ENCODE measurements at places on chromosomes 6 and 20.

DNA sequence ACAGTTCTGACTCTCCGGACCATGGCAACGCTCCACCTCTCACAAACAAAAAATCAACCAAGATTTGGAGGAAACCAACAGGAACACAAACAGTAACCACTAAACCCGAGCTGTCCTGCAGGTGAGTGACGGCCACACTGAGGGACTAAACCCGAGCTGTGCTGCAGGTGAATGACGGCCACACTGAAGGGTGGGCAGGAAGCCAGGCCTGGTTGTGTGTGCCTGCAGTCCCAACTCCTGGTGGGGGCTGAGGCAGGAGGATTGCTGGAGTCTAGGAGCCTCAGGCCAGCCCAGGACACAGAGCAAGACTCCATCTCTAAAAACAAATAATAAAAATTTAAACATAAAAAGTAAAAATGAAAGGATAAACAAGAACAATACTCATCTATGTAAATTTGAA, 80.6 kb downstream of the TAF4 start:
- no peak for DNase-seq

- DNase-seq: no peak
Observed at GRCh38 chr6:94636780-94637385, 940.5 kb upstream of the MANEA start.

- DNase-seq: no peak
Observed at GRCh38 chr6:10460096-10460495, 45.2 kb upstream of the TFAP2A start.

DNA sequence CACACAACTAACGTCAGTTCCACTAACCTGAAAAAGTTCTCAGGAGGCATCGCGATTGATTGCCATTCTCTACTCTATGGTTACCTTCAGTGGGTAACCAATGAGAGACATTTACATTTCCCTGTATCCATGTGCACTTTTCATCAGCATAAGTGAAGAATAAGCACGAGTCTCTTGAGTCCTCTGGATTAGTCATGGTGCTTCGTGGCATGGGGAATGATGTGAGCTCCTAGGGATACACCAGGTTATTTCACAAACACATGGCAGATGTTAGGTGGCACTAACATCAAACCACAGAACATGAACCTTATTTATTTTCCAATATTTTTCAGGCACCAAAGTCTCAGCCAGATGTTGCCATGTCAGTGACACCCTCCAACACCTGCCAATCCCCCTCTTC, 64.0 kb downstream of the FYN start:
- DNase-seq: no peak

DNA sequence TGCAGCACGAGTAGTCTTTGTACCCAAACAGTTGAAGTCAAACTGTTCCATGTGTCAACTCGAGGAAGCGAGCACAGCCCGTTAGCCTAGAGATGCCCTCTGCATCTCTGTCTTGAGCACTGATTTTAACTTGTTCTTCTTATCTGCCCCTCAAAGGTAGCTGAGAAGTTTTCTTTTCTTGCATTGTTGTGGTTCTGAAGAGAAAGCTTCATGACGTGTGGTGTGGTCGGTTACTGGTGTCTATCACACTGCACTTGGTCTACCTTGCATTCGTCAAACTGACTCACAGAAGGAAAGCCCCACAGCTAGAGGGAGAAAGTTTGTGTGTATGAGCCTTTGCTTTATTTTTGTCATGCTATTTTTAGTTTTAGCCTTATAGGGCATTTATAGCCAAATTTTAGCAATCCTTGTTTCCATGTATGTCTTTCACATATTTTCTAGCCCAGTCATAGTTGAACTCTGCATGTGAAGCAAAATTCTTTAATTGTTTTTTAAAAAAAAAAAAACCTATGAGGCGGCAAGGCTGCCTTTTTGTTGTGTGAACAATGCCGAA, 115.1 kb downstream of the JAG1 start:
- DNase-seq: peak; percentile 97

DNA sequence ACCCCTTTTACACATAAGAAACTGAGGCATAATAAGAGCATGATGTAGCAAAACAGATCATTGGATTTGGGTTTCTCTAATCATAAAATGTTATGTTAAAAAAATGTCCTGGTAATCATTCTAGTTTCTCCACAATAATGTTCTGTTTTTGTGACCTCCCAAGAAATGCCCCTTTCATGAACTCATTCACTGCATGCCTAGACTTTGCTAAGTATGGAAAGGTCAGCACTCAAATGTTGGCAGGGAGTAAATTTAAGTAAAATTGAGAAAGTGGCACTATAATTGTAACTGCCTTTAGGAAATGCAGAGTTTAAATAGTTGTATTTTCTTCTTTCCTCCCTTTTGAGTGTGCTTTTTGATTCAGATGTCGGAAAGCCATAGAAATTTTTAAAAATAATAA, 48.5 kb upstream of the ID4 start:
- no peak for DNase-seq

GRCh38 chr6:157223511-157223910, 99.8 kb downstream of the TMEM242 start:
- no peak for DNase-seq

DNA sequence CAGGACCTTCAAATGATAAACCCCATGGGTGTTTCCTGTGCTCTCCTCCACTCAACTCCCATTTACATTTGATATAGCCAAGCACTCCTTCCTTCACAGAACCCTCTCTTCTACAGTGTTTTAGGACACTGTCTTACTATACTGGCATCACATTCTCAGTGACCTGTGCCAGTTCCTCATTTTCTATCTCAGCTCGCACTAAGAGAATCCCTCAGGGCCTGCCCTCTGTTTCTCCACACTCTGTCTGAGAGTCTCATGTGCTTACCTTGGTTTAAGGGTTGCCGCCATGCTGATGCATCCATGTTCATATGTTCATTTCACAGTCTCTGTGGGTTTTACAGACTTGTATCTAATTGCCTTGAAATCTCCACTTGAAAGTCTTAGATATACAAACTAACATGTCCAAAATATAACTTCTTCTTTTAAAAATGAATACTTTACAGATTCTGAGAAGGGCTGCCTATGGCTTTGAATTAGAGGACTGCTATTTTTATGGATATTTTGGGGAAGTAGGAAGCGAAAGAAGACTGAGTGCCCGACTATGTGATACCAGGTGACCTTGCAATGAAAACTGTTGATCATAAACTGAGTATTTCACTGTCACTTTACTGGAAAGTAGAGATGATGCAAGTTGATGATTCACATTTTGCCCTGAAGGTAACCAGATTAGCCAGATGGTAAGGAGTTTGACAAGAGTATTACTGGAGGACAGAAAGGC, 153.1 kb upstream of the SIM1 start:
- DNase-seq: peak; percentile 29

DNA sequence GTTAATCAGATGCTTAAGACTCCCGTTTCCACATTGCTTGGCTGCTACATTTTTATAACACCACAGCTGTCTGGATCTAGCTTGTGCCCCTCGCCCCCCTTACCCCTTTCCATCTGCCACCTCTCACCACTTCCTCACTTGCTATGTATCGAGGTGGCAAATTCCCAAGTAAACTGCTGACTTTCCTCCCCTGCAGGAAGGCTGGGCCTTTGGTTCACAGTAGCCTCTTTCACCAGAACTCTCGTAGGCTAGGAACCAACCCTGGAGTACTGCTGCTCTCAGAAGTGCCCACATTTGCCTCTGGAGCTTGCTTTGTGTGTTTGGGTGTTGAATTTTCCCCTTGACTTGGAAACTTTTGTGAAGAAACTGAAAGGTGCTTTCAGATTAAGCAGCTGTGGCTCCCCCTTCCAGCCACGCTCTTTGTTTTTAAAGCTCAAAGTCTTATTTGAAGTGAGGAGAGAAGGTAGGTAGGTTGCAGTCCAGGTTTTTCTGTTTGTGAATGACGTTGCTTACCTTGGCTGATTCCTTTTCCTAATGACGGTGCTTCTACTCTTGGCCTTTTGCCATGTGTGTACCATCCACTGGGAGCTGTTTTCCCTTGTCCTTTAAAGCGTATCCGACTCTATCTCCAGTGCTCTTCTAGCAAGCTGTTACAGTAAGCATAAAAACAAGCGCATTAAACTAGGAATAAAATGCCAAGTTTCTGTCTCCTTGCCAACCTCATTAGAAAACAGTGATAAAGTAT, 90.4 kb downstream of the CARMIL1 start:
- DNase-seq: peak; percentile 88

- peak; percentile 21 for DNase-seq
Observed at GRCh38 chr6:33073431-33073871, at the start of gene HLA-DPA1. TSS of gene HLA-DPA1 (minus strand) at chr6:33073649.

DNA sequence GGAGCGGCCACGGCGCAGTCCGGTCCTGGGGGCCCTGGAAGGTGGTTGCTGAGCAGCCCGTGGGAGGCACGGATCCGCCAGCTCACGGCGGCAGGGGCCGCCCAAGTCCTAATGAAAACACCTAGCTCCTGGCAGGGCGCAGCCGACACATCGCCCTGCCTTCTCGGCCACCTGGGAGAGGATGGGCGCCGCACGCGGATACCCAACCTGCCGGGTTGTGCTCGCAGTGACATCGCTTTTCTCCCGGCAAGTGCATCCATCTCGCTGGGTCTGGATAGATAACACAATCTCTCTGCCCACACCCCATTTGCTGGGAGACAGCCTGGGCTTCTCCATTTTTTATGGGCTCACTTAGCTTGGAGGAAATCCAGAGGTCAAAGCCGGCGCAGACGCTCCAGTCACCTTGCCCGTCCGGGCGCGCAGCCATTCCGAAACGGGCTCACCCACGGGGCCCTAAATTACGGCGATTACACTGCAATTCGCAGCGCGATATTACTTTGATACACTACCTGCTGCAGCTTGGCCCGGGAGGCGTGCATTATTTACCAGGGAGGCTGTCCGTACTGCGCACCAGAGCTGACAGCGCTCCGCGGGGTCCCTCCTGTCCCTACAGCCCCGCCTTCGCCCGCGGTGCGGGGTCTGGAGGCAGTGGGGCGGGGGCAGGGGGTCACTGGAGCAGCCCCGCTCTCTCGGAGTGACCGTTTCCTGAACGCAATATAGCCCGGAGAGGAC, 36.2 kb upstream of the CCDC167 start:
- DNase-seq: no peak

DNA sequence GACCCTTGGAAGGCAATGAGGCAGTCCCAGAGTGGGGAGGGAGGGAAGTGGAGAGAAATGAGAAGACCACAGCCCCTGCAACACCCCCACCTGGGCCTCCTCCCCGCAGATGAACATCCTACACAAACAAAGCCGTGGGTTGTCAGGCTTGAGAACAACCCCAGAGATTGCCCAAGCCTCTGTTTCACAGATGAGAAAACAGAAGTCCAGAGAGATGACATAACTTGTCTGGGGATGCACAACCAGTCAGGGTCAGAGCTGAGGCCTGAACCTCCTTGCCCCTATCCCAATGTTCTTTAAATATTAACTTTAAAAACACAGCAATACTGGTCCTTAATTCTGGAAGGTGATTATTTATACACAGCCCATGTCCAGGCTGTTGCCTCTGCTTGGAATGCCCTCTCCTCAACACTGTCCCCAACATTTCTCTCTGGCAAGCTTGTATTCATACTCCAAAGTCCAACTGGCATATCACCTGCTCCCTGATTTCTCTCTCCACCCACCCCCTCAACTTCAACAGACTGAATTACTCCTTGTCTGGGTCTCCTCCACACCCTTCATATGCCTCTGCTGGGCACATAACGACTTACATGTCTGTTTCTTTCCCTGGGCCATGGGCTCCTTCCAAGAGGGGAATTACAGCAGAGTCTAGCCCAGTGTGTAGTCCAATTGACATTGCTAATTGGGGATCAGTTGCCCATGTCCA, 135.5 kb upstream of the LRFN2 start:
- peak; percentile 11 for DNase-seq

DNA sequence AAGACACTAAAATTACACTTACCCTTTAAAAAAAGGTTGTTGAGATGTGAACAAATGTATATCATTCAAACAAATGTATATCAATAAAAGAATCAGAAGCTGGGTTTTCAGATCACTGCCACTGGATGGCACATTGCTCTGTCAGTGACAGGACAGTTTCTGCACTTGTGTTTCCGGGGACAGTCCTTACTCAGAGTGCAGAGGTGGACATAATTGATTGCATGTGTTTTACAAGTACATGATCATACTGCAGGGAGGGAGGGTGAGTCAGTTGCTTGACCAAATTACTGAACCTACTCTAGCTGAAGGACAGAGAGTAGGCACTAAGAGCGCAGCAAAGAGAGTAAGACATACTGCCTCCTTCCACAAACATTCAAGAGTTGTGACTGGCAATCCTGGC, 302.3 kb downstream of the TENT5A start:
- peak; percentile 48 for DNase-seq

DNA sequence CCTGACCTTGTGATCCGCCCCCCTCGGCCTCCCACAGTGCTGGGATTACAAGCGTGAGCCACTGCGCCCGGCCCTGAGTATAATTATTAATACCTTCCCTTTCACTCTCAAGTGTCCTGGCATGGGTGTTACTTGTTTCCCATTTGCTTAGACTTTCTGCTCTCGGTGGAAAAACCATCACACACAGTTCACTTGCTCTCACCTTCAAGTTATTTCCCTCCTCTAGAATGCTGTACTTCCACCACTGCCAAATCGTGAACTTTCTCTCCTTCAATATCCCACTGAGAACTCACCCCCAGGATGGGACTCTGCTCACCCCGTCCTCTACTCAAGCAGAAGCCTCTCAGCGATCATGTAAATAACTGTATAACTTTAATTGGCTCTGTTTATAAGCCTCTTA, 4.6 kb upstream of the HIVEP1 start:
- no peak for DNase-seq

DNA sequence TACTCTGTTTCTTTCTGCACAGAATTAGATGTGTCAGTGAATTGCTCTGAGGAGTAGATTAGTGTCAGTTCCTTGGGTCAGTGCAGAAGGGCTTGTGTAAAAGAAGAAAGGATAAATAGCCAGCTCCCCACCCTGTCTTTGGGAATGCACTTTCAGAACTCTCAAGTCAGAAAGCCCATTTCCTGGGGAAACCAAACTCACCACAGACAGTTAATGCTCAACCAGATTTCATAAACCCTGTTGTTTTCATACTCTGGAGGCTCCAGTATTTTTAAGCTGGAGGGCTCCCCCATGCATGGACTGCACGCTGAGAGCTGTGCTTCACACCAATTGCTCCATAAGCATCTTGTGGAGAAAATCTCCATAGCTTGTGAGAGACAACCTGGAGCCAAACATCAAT, 449.7 kb downstream of the CDH26 start:
- DNase-seq: no peak

- no peak for DNase-seq
Observed at GRCh38 chr6:26613689-26614683, 17.2 kb downstream of the ABT1 start.

- DNase-seq: no peak
Observed at GRCh38 chr6:105669232-105669631, 266.4 kb upstream of the PREP start.

DNA sequence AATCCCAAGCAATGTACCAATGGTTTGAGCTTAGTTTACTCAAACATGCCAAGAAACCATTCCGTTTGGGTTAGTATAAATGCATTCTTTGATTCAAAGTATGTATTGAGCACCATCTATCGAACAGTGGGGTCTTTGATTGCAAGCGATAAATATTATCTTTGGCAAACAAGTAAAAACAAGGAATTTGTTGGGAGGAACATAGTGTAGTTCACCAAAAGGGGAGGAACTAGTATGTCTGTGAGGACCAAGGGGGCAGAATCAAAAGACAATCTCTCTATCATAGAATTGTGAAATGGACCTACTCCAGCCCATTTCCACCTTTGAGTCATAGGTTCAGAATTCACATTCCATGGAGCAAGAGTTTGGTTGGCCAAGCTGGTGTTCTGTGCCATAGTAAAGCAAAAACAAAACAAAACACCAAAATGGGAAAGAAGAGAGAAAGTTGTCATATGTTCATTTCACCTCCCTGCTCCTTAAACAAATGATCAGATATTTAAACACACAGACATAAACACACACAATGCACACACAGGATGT, 266.0 kb downstream of the TSHZ2 start:
- DNase-seq: no peak

GRCh38 chr20:48651271-48651670, 176.5 kb downstream of the PREX1 start:
- no peak for DNase-seq
